ENCODE measurements at places on chromosomes 2 and 18.

DNA sequence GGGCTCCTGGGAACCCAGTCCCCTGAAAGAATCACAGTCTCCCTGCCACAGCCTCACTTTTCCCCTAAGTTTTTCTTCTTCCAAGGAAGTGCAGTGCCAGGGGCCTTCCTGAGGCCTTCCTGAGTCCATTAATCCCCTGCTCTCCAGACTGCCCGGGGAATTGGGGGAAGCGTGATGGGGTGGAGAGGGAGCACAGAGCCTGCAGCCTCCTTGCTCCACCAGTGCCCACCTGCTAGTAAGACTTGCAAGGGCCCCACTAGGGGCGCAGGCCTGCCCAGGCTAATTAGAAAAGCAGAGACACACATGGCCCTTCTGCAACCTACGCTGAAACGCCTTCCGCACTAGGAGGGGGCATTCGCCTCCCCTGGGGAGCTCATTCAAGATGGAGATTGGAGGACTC lies 110.6 kb downstream of the MRO start:
- no peak for DNase-seq

DNA sequence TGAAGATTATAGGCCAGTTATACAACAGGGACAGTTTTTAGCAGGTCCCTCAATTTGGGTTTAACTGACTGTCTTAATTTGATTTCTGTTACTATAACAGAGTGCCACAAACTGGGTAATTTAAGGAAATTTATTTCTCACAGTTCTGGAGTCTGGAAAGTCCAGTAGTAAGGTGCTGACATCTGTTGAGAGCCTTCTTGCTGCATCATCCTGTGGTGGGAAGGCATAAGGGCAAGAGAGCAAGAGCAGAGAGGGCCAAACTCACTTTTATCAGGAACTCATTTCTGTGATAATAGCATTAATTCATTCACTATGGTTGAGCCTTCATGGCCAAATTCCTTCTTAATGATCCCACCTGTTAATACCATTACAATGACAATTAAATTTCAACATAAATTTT lies 36.5 kb downstream of the DIS3L2 start:
- DNase-seq = no peak

DNA sequence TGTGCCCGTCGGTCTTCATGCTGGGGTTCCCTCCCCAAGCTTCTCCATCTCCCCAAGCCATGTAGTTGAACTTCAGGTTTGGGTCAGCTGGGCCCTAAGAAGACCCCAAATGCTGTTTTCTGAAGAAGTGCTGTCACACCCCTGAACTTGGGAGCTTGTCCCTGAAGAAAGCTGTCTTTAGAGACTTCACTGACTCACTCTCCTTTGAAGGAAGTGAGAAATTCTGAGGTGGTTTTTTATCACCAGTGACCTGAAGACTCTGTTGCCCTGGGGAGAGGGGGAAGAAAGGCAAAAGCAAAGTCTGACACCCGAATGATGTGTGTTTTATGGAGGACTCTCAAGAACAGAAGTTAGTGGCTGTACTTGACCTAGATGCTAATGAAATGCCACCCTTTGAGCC lies 83.6 kb upstream of the BCL2L11 start:
- no peak for DNase-seq

DNA sequence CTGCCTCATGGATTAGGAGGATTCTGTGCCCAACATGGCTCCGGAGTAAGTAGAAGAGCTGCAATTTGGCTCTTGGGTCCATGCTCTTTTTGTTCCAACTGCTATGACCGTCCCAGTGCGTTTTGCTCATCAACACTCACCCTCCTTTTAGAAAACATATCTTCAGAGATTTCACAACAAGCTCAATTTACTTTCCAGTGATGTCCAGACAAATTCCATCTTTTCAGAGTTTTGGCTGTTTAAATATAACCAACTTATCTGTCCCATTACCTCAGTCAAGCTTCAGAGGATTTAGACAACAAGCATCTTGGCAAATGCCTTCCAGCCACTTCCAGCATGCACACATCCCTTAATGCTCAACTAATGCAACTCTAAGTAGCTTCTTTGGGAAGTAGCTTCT lies 6.9 kb upstream of the SLC14A2 start:
- no peak for DNase-seq

DNA sequence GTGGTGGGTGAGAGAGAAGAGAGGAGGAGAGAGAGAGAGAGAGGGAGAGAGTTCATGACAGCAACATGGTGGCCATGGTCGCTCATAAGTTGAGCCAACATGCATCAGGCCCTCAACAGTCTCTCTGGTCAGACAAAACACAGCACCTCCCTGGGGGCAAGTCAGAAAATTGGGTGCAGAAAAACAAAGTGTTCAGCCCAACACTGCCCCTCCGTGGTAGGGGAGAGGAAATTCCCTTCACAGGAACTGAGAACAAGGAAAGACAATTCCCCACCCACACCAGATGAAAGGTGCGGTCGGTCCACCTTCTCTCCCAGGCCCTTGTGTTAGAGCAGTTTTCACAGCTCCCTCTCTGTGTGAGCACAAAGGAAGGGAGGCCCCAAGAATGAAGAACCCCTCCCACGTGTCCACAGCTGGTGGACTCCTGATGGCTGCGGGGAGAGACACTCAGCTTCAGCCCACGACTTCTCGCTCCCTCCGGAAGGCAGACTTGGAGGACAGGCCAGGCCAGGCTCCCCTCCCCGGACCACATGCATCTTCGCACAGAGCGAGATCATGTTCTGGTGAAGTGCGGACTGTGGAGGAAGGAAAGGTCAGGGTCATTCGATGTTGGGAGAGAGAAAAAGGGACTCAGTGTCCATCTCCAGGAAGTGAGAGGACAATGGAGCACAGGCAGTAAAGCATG lies 181.7 kb downstream of the ANAPC1 start:
- DNase-seq = peak; percentile 54

DNA sequence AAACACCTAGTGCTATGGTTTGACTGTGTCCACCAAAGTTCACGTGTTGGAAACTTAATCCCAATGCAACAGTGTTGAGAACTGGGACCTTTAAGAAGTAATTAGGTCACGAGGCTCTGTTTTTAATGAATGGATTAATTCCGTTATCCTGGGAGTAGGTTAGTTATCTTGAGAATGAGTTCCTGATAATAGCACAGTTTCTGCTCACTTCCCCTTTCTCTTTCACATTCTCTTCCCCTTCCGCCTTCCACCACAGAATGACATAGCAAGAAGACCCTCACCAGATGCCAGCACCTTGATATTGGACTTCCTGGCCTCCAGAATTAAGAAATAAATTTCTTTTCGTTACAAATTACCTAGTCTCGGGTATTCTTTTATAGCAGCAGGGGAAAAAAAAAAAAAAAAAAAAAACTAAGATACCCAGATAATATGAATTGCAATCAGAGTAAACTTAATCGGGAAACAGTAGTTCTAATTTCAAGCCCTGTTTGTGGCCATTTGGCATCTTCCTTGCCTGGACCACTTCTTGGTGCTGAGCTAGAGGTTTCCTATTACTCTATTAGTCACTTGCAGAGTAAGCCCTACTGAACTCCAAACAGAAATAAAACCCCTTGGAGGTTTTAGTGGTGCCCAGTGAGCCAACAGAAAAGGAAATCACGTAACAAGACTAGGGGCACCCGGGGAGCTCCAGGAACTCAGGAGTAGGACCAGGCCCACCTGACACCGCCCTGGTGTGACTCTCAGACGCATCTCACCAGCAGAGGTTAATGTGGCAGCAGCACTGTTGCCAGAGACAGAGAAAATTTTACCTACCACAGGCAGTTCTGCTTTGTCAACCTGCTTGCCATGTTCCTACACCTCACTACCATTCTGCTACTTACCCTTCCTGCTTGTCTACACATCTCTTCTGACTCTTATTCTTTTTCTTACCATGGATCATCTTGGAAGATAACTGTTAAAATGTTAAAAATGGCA lies 147.6 kb upstream of the CAB39 start:
- DNase-seq = peak; percentile 81

DNA sequence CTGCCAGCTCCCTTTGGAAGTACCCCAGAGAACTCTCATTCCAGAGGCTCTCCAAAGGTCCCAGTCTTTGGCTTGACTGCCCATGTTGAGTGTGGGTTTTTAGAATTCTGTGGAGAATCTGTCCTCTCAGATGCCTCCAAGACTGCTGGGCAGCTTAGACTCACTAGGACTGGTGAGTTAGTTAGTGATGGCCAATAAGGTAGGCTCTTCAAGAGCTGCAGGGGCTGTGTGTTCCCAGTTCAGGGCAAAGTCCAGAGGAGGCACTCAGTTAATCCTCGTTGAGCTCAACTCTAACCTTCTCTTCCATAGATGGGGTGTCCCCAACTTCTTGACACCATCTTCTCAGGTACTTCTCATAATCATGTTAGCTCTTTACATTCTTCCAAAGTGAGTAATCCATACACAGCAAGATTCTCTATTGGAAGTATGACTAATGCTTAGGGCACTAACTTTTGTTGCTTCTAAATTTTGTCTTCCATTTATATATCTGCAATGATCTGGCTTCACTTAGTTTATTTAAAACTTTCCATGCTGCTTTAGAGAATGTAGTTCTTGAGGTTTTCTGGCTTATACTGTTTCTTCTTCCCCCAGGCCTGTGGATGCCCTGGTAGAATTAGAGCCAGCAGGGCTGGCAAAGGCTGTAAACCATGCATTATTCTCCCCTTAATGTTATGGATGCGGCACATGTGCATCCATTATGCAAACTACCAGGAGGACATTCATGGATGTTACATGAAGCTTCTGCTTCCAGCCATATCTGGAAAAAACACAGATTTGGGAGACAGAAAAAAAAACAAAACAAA lies 88.9 kb downstream of the POLE4 start:
- DNase-seq = no peak

DNA sequence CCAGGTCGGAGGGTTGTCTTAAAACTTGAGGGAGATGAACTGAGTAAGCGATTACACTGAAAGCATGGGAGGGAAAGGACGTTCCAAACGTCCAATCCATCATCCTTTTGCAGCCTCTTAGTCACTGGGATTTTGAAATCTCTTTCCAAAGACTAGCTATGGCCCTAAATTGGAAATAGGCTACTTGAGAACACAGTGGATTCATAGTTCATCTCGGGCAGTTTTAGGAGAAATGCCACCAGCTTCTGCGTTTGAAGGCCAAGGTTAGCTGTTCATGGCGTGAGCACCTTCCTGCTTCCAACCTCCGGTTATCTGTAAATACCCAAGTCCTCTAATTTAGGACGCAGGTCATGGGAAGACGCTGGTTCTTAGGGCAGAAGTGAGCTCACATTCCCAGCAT lies 821 bp upstream of the EML6 start:
- no peak for DNase-seq

- no peak for DNase-seq
Measured at GRCh38 chr2:84770280-84770679, 110.6 kb downstream of the TRABD2A start.

DNA sequence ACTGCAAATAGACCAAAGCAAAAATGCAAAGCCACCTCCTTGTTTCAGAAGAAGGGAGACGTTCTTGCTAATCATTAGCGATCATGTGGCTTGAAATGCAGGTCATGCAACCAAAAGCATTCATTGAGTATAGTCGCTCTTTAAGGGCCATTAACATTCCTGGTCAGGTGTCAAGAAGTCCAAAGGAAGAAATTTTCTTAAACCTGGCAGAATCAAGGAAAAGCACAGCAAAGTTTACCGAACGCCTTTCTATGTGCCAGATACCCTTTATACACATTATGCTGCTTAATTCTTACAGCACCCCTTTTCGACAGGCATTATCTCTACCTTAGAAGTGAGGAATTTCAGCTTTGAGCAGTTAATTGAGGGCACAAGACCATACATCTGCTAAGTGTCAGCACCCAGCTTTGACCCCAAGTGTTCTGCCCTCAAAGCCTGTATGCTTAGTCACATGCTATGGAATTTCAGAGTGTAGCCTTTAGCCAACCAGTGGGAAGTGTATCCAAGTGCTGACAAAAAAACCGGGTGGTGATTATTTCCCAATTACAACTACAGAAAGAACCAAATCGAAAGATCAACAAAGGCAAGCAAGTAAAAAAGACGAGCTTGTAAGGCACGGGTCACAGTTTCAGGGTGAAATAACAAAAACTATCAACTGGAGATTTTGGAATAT lies 70.8 kb downstream of the EPHA4 start:
- no peak for DNase-seq

- DNase-seq = peak; percentile 64
Measured at GRCh38 chr2:169363560-169364150, 1.3 kb upstream of the LRP2 start.

GRCh38 chr2:26002632-26003310 lies 20.5 kb upstream of the KIF3C start:
- DNase-seq = no peak

GRCh38 chr2:217449444-217449843 lies 553.4 kb downstream of the TNS1 start:
- no peak for DNase-seq

GRCh38 chr2:178194600-178195389 lies 483 bp downstream of the OSBPL6 start:
- peak; percentile 16 for DNase-seq

GRCh38 chr18:58456625-58457024 lies 172.3 kb downstream of the ALPK2 start:
- no peak for DNase-seq

GRCh38 chr2:72148003-72148836 lies 558 bp upstream of the CYP26B1 start:
- DNase-seq = peak; percentile 7

DNA sequence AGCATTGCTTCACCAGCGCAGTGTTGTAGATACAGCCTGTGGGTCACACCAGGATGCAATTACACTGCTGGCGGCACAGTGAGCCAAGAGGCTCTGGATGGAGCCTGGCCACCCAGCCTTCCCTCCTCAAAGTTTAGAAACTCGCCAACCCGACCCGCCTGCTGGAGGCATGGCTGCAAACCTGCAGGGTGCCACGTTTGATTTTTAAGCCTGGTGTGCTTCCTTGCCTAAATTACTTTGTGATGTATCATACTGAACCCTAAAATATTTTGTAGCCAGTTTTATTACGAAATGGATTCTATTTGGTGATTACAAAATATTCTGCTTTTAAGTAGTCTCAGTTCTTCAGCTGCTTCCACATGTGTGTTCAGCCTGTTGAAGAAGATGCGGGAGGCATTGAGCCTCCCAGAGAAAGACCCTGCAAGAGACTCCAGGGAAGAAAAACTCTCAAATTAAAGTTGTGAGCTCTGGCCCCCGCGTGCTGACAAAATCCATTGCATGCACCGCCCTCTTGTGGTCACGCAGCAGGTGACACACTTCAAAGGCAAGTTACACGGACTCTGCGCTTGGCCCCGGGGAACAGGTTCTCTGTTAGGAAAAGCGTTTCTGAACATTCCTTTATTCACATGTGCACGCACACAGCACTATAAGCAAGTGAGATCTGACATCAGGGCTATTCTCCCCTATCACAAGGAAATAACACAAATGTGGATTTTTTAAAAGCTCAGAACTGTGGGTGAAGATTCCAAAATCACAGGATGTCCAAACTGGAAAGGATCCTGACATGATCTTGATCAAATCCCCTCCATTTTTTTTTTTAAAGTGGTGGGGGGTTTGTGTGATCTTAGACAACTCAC lies 63.0 kb upstream of the TWIST2 start:
- peak; percentile 53 for DNase-seq
